ENCODE measurements at places on chromosomes 4 and X.

DNA sequence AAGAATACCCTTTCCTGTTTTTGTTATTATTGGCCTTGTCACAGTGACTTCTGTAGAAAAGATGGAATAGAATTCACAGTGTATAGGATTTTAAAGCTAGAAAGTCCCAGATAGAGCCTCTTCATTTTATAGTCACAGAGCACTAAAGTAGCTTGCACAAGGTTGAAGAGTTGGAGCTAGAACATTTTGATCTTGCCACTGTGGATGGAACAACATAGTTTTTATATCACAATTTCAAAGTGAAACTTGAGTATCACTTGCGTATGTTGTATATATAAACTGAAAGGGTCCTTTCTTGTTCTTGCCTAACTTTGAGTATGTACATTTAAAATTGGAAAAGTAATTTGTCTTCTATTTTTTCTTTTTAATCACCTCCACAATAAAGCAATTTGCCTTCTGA lies 2.7 kb downstream of the USO1 start:
- no peak for DNase-seq

GRCh38 chrX:65587616-65588526 lies 53.3 kb upstream of the LAS1L start:
- DNase-seq, result no peak

DNA sequence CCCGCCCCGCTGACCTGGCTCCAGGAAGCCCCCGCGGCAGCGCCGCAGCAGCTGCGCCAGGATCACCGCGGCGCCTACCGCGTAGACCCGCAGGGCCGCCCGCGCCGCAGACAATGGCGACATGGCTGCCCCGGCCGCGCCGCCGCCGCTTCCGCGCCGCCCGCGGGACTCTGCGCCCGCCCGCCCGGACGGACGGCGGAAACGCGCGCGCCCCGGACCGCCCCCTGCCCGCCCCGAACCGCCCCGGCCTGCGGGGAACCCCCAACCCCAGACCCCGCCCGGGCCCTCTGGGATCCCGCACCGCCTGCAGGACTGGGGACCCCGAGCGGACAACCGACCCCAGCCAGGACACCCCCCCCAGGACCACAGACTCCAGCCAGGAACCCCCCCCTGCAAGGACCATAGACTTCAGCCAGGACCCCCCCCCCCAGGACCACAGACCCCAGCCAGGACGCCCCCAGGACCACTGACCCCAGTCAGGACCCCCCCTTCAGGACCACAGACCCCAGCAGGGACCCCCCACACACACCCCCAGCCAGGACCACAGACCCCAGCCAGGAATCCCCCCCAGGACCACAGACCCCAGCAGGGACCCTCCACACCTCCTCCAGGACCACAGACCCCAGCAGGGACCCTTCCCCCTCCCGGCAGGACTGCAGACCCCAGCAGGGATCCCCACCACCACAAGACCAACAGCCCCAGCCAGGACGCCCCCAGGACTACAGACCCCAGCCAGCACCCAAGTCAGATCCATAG lies at the start of the genes DHRSX and ZBED1:
TSS of gene DHRSX (minus strand) at position 174 of the 756 bp plus-strand sequence. CDS start at position 123, 51 bp downstream.
TSS of gene ZBED1 (minus strand) at position 174 of the 756 bp plus-strand sequence. CDS start 10,257 bp downstream, outside the sequence.
- DNase-seq, result peak; percentile 61

GRCh38 chrX:148915474-148915873 lies 415.1 kb downstream of the AFF2 start:
- no peak for DNase-seq

GRCh38 chrX:123665197-123665596 lies 67.7 kb downstream of the THOC2 start:
- DNase-seq, result no peak

- no peak for DNase-seq
Measured at GRCh38 chr4:141330616-141331015, 109.9 kb downstream of the ZNF330 start.

DNA sequence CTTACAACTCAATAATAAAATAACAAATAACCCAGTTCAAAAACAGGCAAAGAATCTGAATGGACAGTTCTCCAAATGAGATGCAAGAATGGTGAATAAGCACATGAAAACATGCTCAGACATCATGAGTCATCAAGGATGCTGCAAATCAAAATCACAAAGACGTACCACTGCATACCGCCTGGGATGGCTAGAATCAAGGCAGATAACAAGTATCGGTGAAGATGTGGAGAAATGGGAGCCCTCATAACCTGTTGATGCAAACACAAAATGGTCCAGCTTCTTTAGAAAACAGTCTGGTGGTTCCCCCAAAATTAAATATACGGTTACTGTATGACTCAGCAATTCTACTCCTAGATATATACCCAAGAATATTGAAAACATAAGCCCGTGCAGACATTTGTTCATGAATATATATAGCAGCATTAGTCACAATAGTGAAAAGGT lies 32.5 kb downstream of the AKAP4 start:
- DNase-seq, result no peak

GRCh38 chrX:149829751-149830191 lies 48.0 kb downstream of the MAGEA9 start:
- peak; percentile 34 for DNase-seq

GRCh38 chr4:2341911-2342652 lies 76.4 kb downstream of the ZFYVE28 start:
- no peak for DNase-seq

DNA sequence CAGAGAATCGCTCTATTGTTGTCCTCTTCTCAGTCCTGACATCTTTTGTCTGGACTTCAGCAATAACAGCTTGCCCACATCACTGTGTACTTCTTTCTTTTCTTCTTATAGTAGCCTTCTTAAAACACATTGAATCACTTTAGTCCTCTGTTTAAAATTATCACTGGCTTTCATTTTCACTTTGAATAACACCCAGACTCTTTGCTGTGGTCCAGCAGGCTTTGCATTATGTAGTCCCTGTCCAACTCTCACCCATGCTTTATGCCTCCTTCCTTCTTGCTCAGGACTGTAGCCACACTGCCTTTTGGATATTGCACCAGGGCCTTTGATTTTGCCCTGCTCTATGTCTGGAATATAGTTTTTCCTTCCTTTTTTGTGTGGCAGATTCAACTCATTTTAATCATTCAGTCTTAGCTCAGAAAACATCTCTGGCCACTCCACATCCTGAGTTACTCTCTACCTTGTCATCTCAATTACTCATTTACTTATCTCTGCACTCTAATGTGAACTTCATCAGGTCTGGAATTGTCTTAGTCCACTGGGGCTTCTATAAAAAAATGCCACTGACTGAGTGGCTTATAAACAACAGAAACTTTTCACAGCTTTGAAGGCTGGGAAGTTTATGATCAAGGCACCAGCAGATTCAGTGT lies 168.2 kb downstream of the C4orf33 start:
- DNase-seq, result no peak

GRCh38 chr4:158599150-158599549 lies 72.5 kb downstream of the C4orf46 start:
- no peak for DNase-seq

GRCh38 chr4:76663824-76664223 lies 228.8 kb downstream of the SHROOM3 start:
- DNase-seq, result no peak

- no peak for DNase-seq
Measured at GRCh38 chr4:141896687-141897086, 260.3 kb downstream of the IL15 start.

GRCh38 chr4:149752729-149753128 lies 62.9 kb downstream of the IQCM start:
- DNase-seq, result no peak

- DNase-seq, result no peak
Measured at GRCh38 chr4:153939570-153939969, 150.7 kb upstream of the SFRP2 start.

- DNase-seq, result no peak
Measured at GRCh38 chrX:40380655-40381488, 199.9 kb upstream of the ATP6AP2 start.

DNA sequence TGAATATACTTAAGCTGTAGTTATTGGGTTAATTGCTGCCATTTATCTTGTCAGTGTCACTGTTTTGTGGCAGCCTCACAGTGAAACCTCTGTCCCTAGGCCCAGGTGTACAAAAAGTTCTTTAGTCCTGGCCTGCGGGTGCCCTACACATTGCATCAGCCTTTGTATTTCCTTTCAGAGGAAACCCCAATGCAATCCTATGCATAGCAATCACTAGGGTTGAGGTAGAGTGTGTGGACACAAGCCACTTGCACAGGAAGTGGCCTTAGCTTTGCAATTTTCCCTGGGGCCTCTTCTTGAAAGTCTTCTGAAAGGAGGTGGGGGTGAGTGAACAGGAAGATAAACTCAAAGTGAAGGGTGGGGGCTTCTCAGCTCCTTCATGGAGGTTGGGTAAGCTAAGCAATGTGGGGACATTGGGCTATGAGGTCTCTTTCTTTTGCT lies 27.8 kb downstream of the VSIG4 start:
- peak; percentile 18 for DNase-seq

GRCh38 chr4:53376900-53377299 lies 541 bp upstream of the FIP1L1 start:
- no peak for DNase-seq

DNA sequence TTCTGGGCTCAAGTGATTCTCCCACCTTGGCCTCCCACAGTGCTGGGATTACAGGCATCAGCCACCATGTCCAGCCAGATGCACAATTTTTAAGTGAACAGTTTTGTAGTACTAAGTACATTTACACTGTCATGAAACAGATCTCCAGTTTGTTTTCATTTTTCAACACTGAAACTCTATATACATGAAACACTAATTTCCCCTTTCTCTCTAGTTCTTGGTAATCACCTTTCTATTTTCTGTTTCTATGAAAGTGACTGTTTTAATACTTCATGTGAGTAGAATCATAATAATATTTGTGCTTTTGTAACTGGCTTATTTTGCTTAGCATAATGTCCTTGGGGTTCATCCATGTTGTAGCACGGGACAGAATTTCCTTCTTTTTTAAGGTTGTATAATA lies 237.4 kb downstream of the CAMK2D start:
- no peak for DNase-seq

- DNase-seq, result no peak
Measured at GRCh38 chr4:103497692-103498091, 222.1 kb downstream of the TACR3 start.

- DNase-seq, result no peak
Measured at GRCh38 chr4:46270986-46271596, 118.8 kb downstream of the GABRA2 start.

DNA sequence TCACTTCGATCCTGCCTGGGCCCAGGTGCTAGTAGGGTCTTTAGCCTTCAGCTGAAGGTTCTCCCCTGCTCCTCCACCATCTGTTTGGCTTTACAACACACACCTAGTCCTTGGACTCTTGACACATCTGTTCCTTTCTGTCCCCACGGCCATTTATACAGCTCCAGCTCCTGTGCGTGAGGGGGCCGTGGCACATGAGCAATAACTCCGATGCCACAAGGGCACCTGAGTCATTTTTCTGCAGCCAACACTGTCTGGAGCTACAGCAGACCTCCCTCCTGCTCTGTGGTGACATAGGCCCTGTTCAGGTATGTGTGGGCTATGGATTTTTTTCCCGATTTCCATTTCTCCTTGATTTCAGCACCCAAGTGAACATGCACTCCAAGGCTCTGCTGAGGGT lies 44.7 kb upstream of the BCOR start:
- DNase-seq, result no peak

GRCh38 chr4:12165616-12166015 lies 736.9 kb upstream of the HS3ST1 start:
- no peak for DNase-seq

DNA sequence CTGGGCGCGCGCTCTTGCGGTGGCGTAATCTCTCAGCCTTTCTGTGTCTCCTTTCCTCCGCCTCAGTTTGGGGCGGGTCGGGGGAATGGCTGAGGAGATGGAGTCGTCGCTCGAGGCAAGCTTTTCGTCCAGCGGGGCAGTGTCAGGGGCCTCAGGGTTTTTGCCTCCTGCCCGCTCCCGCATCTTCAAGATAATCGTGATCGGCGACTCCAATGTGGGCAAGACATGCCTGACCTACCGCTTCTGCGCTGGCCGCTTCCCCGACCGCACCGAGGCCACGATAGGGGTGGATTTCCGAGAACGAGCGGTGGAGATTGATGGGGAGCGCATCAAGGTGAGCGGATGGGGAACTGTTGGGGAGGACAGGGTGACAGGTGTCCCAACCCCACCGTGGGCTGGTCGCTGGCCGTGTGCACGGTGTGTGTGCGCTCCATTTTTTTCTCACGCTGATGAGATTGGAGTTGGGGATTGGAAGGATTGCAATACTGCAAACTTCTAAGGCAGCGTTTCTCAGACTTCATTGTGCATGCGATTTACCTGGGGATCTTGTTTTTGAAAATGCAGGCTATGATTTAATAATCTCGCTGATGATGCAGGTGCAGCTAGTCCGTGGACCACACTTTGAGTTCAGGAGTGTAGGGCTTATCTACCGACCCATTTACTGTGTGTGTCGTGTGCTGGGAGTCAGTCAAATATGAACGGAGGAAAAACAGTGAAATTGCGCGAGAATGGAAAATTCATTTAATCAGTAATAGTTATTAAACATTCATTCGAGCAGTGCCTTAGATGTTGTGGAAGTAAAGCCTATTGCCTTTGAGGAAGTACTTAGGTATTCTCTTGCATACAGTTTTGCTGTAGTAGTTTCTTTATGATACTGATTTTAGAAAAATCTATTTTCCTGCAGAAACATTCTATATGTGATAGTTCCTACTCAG lies at the start of gene RAB33B:
TSS of gene RAB33B (plus strand) at position 11 of the 935 bp plus-strand sequence. CDS start at position 86, 75 bp downstream.
- DNase-seq, result no peak

- no peak for DNase-seq
Measured at GRCh38 chrX:15129412-15129811, 140.5 kb downstream of the ASB9 start.

DNA sequence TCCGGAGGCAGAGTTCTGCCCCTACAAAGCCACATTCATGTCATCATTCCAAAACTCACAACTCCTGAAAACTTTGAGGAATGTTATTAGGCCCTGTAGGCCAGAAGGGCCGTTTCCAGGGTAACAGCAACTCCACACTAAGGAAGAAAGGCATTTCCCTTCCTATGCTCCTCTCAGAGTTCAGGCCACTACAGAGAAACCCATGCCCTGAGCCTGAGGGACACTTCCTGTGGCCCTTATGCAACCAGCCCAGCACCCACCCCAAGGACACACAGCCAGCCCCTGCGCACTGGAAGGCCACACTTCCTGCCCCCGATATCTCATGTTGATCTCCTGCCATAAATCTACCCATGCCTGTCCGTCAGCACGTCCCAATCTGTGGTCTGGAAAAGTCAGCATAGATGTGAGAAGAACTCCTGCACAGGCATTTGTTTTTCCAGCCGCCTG lies 289.3 kb downstream of the BCOR start:
- DNase-seq, result no peak

GRCh38 chr4:146525754-146526153 lies 4.0 kb upstream of the SLC10A7 start:
- no peak for DNase-seq

GRCh38 chr4:108793415-108793814 lies 30.6 kb upstream of the ETNPPL start:
- DNase-seq, result no peak

GRCh38 chrX:39897741-39898097 lies 200.0 kb downstream of the BCOR start:
- no peak for DNase-seq

GRCh38 chr4:1991087-1991486 lies 17.7 kb downstream of the NELFA start:
- DNase-seq, result no peak

DNA sequence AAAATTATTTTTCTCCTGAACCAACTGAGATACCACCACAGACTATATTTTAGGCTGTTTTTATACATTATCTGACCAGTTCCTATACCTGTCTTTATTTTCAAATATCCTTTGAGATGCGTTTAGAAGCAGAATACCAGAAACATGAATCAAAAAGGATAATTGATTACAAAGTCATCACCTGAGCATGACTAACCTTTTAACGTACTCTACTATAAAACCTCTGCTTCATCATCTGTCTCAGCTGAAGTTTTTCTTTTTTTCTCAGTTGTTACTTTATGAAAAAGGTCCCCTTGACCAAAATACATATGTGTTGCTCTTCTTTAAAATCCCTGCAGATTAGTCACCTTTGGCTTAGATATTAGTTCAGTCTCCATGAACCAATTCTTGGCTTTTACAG lies 109.8 kb downstream of the AMMECR1 start:
- DNase-seq, result no peak

Data from CD4-positive, alpha-beta T cell treated with Interleukin-4 for 1 hour (primary cell).